ENCODE measurements at places on chromosomes 1 and 21.

DNA sequence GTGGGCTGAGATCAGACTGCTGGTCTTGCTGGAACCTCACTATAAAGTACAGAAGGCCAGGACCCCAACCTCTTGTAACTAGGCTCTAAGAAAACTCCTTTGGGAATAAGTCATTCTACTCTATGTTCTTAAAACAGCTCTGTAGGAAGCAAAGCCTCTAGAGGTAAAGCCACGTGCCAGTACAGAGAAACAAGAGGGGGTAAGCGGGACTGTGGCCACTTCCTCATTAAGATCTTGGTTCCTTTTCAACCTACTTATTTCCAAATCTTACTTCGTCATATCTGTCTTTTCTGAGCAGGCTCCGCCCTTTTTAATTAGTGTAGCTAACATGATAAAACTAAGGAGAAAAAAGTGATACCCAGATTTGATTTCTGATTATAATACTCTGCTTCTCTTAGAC is 3.8 kb downstream of the NCSTN start:
- no peak for DNase-seq

GRCh38 chr1:184836934-184837895 is 82.6 kb upstream of the EDEM3 start:
- DNase-seq, result no peak

DNA sequence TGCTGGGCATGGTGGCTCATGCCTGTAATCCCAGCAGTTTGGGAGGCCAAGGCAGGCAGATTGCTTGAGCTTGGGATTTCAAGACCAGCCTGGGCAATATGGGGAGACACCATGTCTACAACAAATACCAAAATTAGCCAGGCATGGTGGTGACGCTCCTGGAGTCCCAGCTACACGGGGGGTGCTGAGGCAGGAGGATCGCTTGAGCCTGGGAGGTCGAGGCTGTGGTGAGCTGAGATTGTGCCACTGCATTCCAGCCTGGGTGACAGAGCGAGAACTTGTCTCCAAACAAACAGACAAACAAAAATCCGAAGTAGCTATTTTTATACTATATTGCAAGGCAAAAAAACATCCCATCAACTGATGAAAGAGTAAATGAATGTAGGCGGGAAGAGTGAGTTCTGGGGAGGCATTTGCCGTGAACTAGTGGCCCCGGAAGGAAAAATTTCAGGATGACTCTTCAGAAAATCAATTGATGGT is 40.6 kb downstream of the NCMAP start:
- DNase-seq, result no peak

DNA sequence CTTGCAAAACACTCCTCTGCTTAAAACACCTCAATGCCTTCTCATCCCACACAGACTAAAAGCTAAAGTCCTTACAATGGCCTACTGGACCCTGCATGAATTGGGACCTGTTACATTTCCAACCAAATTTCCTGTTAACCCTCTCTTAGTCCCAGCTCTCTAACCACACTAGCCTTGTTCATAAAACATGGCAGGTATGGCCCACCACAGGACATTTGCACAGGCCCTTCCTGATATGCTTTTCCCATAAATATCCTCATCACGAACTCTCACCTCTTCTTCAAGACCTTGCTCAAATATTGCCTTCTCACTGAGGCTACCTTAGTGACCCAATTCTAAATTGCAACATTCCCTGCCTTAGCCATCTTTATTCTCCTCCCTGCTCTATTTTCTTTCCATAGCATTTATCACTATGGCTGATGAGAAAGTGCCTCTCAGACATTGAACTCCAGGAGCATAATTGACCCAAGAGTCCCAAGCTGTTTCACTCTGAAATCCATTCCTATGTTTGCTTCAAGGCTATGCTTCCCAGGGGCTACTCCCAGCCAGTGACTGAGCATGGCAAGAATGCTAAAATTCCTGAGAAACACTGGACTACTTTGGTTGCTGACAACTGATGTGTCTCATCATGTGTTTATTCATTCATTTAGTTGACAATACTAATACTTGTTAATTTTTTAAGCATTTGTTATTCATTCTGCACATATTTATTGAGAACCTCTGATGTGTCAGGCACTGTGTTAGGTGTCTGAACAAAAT is 2.7 kb upstream of the PALMD start:
- DNase-seq, result no peak

- no peak for DNase-seq
Measured at GRCh38 chr1:59317780-59318179, 20.9 kb downstream of the FGGY start.

DNA sequence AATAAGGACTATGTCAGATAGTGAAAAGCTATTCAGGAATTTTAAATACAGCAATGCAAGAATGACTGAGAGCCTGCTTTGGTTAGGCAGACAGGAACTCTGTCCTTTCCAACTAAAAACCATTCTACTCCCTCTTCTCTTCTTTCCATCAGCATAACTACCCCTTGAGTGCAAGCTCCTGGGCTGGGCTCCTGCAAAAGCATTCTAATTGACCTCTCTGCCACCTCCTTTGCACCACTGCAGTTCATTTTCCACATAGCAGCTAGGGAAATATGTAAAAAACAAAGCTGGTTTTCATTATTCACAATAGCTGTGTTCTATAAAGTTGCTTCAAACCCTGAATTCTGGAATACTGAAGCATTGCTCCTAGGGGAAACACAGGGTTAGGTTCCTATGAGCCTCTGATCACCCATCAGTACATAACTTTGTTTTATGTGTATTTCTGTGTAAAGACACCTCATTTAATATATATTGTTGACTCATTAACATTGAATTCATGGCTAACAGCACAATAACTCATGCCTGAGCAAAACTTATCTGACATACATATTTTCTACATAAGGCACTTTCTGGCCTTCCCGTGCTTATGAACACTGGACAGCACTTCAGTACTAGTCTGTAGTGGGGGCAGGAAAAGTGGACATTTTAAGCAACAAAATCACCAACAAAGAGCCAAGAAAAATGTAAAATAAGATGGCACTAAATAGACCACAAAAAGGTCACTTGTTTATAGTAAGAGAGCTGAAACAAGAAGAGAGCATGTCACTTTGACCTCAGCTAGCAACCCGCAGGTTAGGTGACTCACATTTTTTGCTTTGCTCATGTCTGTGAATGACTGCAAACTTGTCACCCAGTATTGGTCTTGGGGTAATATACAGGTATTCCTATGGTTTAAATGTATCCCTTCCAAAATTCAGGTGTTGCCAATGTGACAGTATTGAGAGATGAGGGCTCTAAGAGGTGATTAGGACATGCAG is 57.9 kb upstream of the IRF2BP2 start:
- DNase-seq, result no peak

GRCh38 chr1:175851749-175852148 is 108.4 kb upstream of the TNR start:
- no peak for DNase-seq

GRCh38 chr1:43452789-43453441 is 816 bp downstream of the HYI start:
- DNase-seq, result no peak

GRCh38 chr21:45935628-45936027 is 45.9 kb upstream of the COL6A1 start:
- DNase-seq, result no peak

- no peak for DNase-seq
Measured at GRCh38 chr1:88324899-88325298, 359.2 kb upstream of the PKN2 start.

GRCh38 chr1:83872515-83872914 is 126.4 kb downstream of the TTLL7 start:
- DNase-seq, result no peak

DNA sequence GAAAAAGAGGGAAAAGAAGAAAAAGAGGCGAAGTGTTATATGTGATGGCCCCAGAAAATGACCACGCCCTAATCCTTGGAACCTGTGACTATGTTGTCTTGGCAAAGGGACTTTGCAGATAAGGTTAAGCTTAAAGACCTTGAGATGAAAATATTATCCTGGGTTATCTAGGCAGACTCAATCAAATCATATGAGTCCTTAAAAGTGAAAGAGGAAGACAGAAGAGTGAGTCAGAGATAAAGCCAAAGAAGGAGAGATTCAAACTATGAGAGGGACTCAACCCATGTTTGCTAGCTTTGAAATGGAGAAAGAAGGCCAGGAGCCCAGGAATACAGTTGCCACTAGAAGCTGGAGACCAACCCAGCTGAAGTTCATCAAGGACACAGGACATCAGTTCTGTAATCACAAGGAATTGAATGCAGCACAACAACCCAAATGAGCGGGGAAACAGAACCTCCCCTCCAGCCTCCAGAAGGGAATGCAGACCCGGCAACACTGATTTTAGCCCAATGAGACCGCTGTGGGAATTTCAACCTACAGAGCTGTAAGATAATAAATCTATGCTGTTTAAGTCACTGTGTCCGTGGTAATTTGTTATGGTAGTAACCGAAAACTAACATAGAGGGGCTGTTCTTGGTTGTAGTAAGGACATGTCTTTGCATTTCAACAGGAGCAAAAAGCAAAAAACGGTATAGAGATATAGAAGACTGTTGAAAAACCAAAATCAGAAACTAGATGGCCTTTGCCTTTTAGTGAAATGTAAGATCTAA is 4.2 kb upstream of the RGS8 start:
- DNase-seq, result no peak

GRCh38 chr1:56032096-56032676 is 547.2 kb downstream of the PLPP3 start:
- DNase-seq, result no peak

DNA sequence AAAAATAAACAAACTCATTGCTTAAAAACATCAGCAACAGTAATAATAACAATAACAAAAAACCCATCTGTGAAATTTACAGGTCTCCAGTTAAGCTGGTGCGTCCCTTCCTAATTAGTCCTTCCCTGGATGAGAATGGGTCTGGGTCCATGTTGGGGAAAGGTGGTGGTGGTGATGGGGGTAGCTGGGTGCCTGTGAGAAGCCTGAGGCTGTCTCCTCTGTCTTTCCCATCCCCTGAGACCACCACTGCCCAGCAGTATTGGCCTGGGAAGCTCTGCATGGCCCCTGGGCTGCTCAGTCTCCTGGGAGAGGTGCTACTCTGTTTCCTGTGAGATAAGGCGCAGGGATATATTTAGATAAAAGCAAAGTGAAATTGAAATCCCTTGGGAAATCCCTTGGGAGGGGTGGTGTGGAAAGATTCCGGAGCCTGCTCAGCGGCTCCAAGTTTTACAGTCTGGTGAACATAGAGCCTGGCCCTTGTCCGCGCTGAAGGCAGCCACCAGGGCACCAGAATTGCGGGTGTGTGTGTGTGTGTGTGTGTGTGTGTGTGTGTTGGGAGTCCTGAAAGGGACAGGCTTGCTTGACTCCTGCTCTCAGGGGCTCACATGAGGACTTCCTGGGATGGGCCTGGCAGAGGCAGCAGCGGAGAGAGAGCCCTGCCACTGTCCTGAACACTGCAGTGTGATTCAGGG is 150.2 kb downstream of the FOXD2 start:
- no peak for DNase-seq

DNA sequence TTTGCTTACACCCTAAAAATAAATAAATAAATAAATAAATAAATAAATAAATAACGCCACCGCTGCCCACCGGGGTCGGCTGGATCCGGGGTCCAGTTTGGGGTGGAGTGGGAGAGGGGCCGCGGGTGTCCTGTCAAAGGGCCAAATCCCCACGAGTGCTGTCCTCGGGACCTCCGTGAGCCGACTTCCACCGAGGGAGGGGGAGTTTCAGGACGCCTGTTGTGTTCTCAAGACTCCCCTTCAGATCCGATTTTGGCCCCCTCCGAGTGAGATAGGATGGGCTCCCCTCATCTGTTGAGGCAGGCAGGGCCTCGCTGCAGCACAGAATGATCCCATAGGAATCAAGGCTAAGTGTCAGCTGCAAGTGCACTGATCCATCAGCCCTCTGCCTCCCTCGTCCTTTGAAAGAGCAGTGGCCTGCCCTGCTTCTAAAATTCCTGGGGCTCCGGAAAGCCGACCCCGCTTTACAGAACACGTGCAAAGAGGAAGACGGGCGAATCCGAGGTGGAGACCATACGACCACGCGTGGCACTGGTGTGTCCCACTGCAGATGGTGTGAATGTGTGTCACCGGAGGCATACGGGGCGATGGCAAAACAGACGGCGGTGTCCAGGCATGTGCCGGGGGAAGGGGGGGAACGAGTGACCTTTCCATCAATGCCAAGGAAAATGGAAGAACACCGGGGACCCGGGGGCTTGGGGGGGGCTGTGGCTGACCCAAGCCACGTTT is 3880.5 kb downstream of the SRGAP2C start:
- DNase-seq, result no peak

GRCh38 chr1:95028954-95029353 is 43.8 kb downstream of the ALG14 start:
- DNase-seq, result no peak

GRCh38 chr1:112955773-112956543 is at the start of gene SLC16A1:
TSS of gene SLC16A1 (minus strand) at chr1:112956196. CDS start at chr1:112929308, 26,888 bp downstream.
- peak; percentile 84 for DNase-seq

DNA sequence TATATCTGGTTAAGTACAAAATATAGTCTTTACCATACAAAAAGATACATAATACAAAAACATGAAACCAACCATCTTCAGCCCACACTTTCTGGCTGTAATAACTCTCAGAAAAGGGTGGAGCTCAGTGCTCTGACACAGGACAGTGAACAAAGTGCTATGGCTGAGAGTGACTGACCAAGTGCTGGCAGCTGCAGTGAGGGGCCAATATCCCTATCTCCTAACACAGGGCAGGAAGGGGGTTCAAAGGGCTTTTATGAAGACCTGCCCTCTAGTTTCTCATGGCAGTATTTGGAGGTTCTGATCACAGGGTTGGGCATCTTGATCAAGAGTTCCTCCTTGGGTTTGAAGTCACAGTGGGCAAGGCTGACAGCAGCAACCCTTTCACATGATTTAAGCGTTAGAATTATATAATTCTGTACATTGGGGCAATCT is 3.9 kb downstream of the TXNIP start:
- DNase-seq, result no peak

- DNase-seq, result no peak
Measured at GRCh38 chr1:70843452-70843851, 204.2 kb downstream of the PTGER3 start.

DNA sequence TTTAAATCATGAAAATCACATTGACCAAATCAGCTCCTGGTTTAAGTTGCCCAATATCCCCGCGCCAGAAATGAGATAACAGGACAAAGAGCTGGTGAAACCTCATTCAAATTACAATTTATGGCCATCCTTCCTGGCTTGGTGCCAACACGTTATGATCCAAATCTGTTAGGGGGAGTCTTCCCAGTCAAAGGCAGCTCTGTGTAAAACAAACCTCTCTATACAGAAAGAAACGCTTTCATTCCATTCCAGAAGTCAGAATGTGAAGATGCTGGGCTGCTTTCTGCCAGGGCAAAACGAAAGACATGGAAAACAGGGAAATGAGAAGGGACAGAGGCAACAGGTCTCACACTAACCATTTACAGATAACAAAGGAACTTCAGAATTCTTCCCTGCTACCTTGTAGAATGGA is 53.5 kb upstream of the TIAM1 start:
- DNase-seq, result no peak

DNA sequence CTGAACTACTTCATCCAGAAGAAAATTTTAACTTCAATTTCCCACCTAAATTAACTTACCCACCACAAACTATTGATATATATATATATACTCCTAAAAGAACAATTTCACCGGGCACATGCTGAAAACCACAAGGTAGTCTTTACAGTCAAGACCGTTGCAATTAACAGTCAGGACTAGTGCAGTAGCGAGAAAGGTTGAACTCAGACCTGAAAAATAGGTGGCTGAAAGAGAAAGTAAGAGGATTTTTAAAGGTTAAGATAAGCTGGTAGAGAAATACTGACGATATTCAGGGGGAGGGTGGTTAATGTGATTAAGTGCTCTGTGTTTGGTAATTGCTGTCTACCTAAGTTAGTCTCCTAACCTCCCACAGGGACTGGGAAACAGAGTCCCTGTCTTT is 1153.5 kb upstream of the TMPRSS15 start:
- DNase-seq, result no peak

- DNase-seq, result no peak
Measured at GRCh38 chr1:118321840-118322239, 136.8 kb upstream of the SPAG17 start.
